ENCODE measurements at places on chromosomes 13 and 19.

DNA sequence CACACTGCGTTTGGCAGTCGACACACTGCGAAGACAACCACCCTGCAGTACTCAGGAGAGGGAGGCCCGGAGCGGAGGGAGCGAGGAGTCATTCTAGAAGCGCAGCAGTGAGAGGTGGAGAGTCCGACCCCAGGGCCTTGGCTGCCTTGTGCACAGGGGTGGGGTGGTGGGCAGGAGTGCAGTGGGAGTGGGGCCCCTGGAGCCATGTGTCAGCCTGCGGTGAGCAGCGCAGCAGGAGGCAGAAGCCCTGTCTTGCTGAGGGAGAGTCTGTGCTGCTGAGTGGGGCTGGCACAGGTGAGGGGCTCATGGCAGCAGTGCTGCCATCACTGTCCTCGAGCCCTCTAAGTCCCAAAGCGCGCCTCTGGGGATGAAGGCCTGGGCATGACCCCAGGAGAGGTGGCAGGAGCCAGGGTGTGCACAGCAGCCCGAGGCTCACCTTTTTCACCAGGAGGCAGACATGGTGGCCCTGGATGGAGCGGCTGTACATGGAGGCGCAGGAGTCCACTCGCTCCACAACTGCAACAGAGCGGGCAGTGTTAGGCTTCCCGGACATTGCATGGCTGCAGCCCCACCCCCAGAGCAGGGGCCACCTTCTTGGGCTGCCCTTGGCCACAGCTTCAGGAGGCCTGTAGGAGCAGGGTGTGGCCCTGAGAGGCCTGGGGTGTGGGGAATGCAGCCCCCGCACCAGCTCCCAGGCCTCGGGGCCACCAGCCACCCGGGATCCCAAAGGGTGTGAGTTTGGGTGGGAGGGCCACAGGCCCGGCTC lies 11.7 kb downstream of the IZUMO4 start:
- DNase-seq = no peak

DNA sequence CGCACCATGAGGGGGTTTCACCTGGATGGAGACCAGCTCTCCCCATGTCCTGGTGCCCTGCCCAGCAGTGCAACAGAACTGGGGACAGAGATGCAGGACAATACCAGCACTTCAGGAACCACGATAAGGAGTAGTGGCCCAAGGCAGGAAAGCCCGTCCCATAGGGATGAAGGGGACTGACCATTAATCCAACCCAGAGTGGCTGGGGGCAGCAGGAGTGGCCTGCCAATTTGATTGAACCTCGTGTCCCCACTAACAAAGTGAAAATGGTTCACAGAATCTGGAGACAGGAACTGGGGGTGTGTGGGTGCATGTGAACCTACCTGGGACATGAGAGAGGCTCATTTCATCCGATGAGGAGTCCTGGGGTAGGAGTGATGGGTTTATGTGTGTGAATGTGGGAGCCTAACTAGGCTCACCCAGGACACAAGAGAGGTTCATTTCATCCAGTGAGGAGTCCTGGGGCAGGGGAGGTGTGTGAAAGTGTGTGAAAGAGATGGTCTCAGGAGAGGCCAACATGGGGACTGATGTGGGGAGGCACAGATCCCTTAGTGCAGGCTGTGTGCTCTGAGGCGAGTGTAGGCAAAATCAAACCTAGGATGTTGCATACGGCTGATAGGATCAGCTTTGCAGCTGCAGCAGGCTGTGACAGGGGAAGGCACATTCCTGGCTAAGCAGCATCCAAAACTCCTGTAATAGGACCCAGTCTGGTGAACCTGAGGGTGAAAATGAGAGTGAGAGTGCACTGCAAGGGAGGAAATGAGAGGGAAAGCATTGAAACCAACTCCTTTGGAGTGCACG lies 98.2 kb downstream of the ZNF429 start:
- no peak for DNase-seq

GRCh38 chr13:106151056-106151699 lies 384.3 kb downstream of the EFNB2 start:
- DNase-seq = peak; percentile 39

GRCh38 chr13:21885714-21886224 lies 214.9 kb downstream of the FGF9 start:
- DNase-seq = no peak

DNA sequence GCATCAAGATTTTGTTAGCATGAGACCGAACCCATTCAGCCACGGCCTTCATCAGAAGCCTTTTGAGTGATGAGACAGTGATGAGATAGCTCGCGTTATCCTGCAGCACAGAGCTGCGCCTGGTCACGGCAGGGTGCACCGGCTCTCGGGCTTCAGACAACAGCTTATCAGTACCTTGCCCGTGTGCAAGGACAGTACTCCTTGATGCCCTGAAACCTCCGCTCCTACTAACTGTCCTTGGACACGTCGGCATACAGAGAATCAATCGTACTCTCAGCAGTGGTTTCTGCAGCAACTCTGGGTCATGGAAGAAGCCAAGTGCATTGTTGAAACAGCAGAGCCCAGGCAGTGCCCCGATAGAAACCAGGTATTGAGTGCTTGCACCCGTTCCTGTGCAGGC lies 40.7 kb downstream of the IRS2 start:
- DNase-seq = no peak

DNA sequence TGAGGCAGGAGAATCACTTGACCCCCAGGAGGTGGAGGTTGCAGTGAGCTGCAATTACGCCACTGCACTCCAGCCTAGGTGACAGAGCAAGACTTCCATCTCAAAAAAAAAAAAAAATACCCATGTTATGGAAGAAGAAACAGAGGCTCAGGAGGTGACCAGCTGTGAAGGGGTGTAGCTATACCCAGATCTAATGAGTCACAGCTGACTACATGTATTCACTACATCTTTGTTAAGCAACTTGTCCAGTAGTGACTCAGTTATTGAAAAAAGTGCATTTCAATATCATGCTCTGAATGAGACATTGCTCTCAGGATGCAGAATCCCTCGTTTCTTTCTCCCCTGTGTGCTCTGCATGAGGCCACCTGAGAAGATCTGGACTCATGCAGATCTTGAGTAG lies 16.1 kb upstream of the SPART start:
- no peak for DNase-seq

GRCh38 chr13:101530293-101530692 lies 77.8 kb downstream of the ITGBL1 start:
- no peak for DNase-seq

Data from NT2/D1 (cell line).